ENCODE measurements at places on chromosomes 2 and 18.

DNA sequence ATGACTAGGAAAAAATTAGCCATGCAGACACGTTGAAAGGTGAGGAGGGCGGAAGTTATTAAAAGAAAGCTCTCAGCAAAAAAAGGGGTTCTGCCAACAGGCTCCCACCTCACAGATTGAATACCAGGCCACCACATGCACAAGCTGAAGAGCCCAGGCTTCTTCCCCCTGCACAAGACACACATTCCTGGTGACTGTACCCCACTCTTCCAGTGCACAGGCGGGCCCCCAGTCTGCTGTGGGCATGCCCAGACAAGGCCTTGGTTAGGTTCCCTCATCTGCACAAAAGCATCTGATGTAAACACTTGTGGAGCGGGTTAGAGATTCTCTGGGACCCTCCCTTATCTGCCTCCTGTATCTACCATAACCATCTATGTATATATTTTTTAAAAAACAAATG, 81.7 kb downstream of the AGPS start:
- DNase-seq, result no peak

DNA sequence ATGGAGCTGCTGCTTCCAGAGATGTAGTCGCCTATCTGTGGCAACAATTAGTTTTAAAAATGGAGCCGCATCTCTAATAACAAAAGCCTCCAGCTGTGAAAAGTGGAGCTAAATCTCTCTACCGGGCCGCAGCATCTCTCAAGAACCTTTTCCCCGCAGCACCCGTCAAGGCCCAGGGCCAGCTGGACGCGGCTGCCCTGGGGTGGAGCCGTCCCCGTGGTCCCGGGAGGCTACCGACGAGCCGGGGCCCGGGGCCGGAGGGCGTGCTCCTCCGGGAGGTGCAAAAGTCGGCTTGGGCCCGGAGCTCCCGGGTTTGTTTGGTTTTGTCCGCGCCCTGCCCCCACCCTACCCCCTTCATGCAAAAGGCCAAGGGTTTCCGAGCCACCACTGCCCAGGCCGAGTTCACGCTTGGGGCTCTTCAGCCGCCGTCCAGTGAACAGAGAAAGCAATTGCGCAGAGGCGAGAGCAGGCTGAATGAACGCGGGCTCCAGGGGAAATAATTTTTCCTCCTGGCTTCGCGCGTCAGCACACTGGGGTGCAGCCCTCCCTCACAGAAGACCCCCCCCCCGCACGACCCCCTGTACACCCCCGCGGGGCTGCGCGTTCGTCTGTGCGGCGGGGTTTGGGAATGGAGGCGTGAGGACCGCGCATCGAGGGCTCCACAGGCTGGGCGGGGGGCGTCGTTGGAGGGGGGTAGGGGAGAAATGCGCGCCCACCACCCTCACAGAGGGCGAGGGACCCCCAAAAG, 557 bp upstream of the GREB1L start:
- DNase-seq, result no peak

GRCh38 chr2:124024561-124025170, 421 bp upstream of the CNTNAP5 start:
- no peak for DNase-seq

GRCh38 chr18:48695671-48696070, 156.8 kb downstream of the CTIF start:
- DNase-seq, result no peak

GRCh38 chr2:194491409-194492115, 1165.5 kb upstream of the SLC39A10 start:
- no peak for DNase-seq

DNA sequence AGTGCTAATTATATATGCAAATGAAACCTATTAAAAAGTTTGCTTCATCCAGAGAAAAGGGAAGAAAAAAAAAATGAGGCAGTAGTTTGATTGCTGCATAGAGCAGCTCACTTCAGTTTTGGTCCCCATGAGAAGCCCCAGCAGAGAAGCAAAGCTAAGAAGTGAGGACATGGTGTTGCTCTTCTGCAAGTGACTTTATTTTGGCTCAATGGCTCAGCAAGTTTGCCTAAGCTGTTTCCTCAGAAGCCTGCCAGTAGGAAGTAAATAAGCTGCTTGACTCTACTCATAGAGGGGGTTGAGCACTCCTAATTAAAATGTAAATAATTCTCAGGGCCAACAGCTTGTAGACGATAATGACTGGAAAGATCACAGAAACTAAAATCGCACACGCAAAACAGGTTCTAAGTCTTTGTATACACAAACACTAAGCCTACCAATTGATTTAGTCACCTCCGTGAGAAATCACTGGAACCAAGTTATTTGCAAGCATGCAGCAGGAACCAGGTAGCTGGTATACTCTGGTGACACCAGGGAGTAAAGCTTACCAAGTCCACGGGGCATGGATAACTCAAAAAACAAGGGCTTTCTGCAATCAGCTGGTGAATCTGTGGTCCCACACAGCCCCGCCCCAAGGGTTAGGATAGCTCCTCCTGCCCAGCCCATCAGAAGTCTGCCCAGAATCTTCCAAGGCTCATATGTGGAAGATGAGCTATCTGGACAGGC, 39.7 kb upstream of the NABP1 start:
- DNase-seq, result no peak

GRCh38 chr2:16216558-16216945, 276.2 kb downstream of the MYCN start:
- no peak for DNase-seq

- no peak for DNase-seq
These were observed 20.7 kb upstream of the CCNT2 start for GRCh38 chr2:134897932-134898331.

GRCh38 chr2:16625201-16625729, 40.4 kb downstream of the CYRIA start:
- DNase-seq, result no peak

- DNase-seq, result no peak
These were observed 38.8 kb downstream of the AQP4 start for GRCh38 chr18:26826656-26827235.

- no peak for DNase-seq
These were observed 8.9 kb downstream of the ASIC4 start for GRCh38 chr2:219523031-219523671.

- no peak for DNase-seq
These were observed 16.6 kb upstream of the DYNC1I2 start for GRCh38 chr2:171670655-171671054.

- DNase-seq, result no peak
These were observed 309.0 kb downstream of the RPRM start for GRCh38 chr2:153169609-153170008.

DNA sequence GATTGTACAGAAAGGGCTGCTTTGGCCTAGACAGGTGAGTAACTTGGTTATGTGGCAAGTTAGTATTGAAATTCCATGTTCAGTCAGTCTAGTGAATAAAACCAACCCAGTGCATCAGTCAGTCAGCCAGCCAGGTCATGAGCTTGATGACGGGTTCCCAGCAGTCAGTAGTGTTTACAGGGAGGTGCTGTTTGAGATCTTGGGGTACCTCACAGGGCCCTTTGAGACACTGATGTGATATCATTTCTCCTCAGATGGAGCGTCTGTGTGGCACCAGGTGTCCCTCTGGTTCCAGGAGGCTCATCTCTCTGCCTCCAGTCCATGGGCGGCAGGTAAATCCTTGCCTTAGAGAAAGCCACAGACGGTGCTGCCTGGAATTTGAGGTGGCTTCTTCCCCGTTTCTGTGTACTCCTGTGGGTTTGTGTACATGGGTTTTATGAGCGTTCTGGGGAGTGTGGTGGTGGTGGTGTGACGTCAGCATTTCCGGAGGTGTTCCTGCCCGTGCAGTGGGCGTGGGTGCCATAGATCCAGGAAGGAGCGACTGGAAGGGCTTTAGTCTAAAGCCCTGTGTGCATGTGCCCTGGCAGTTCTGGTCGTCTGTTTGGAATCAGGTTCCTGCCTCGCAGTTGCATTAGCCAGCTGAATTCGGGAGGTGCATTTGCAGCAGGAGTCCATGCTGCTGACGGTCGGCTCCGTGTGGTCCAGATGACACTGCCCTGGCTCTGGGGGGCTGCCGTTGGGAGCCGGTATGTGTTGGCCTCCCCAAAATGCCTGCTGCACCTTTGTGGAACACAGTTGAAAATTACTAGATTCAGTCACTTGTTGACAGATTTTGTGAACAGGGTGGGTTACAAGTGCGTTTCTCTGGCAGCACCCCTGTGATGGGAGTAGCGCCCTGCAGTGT, 2.1 kb downstream of the CTDP1 start:
- DNase-seq, result peak; percentile 63

DNA sequence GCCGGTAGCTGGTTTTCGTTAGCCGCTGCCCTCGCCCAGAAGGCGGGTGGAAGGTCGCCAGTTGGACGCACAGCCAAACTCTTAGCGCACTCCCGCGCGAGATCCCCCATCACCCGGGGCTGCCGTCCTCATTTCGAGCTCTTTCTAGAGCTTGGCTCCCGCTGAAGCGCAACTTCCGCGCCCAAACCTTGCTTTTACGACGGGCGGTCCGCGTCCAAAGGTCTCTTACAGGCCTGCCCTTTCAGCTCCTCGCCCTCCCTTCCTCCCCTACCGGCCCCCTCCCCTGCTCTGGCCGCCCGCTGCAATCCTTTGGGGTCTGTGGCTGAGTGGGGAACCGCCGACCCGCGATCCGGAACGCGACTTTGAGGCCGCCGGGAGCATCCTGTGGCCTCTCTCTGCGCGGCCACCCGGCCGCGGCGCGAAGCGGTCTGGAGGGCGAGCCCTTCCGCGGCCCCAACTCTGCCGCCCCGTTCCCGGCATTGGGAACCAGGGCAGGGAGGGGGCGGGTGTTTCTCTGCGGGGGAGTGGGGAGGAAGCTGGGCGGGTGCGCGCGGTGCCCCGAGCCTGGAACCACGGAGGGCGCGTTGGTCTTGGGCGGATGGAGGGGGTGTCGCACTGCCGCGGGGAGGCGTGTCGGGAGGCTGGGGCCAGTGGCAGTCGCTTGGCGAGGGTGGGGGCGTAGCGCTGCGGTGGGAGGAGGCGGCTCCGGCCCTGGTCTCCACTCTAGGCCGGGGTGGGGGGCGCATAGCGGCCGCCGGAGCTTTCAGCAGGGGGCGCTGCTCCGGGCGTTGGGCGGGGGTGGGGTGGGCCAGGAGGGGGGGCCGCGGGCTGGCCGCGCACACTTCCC, at the start of gene GDF7:
GDF7 (plus strand) TSS at position 841 of the 847 bp plus-strand sequence. CDS start 96 bp downstream, outside the sequence.
- no peak for DNase-seq

- DNase-seq, result no peak
These were observed 26.1 kb upstream of the REG3G start for GRCh38 chr2:78999406-78999805.

DNA sequence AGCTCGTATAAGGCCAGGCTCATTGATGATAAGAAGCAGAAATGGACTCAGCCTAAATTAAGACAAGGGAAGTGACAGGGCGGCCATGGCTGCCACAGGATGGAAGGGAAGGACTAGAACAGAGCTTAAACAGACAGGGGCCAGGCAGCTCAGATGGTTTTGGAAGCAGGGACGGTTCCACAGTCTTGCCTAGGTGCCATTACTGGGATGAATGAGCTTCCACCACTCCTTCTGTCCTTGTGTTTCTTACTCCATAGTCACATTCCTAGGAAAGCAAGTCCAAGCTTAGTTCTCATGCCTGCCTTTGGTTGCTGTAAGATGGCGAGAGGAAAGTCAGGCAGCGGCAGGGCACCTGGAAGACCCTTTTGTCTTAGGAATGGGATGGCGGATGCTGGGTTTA, 11.9 kb downstream of the GNLY start:
- DNase-seq, result no peak

DNA sequence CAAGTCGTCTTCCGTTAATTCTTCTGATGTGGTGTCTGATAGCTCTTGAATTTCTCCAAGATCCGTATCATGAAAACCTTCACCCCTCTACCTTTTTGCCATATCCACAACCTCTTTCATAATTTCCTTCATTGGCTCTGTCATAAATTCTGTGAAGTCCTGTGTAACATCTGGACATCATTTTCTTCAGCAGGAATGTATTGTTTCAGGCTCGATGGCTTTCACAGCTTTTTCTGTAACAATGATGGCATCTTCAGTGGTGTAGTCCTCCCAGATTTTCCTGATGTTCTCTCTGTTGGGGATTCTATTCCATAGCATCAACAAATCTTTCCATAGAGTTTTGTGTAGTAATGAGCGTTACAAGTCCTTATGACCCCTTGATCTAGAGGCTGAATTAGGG, 114.2 kb upstream of the EML6 start:
- DNase-seq, result no peak

DNA sequence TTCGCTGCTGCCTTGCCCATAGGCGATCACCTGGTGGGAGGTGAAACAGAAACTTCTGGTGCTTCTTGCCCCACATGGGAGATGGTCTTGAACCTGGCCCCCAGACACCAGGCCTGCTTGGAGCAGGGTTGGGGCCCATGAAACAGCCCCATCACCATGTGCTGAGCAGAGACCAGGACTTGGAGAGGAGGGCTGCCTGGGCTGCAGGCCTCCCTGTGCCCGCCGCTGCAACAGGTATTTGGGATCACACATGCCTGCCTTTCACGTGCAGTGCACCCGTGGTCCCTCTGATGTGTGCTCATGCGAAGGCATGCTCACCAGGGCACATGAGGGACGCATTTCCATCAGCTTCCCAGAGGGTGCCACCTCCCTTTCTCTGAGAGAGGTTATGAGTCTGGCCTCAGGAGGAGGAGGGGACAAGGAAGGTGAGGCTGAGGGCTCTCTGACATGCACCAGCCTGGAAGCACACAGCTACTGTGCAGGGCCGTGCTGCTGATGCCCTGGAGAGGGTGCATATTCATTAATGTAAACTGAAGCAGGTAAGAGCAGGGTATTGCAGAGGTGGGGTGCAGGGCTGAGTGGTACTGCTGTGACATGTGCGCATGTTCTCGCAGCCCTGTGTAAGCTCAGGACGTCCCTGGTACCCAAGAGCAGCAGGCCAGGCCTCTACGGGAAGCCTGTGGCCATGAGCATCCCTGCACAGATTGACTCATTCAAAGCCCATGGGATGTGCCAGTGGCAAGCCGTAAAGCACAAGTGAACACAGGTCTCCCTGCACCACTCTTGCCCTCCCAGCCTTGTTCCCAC, 4.2 kb upstream of the OXER1 start:
- no peak for DNase-seq

DNA sequence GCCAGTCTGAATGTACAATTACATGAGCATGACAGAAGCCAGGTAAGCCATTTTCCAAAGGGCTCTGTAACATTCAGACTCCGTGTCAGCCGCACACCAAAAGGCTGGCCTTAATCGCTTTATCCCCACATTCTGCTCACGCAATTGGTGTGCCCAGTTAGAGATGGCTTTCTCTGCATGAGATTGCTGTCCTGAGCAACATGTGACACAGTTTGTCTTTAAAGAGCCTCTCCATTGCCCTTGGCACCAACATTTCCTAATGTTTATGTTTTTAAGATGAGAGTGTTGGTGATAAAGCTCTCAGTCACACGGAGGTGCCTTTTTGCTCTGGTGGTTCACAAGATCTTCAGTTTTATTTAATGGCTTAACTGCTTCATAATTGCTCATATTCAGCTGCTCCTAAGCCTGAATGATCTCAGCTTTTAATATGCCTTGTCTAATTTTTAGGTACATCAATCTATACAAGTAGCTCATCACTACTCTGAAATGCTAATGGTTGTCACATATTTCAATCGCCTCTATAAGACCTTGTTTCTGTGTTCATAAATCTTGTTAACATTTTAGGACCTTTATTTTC, 164.8 kb upstream of the ACVR2A start:
- DNase-seq, result no peak

Data from T follicular helper cell (primary cell).